Stimulated activated CD4-positive, alpha-beta T cell treated with anti-CD3 and anti-CD28 coated beads, TNF-alpha, amount 100 ng/mL, for 48 hours (primary cell): ENCODE measurements at places on chromosomes 7 and 10.

- no peak for DNase-seq
These were observed 15.1 kb downstream of the TRUB1 start for GRCh38 chr10:114953047-114953446.

GRCh38 chr7:50436133-50436806, 13.9 kb downstream of the FIGNL1 start:
- no peak for DNase-seq

GRCh38 chr7:35992436-35992835, 160.6 kb upstream of the EEPD1 start:
- DNase-seq: no peak

- DNase-seq: no peak
These were observed 93.1 kb downstream of the OAT start for GRCh38 chr10:124325633-124325914.

DNA sequence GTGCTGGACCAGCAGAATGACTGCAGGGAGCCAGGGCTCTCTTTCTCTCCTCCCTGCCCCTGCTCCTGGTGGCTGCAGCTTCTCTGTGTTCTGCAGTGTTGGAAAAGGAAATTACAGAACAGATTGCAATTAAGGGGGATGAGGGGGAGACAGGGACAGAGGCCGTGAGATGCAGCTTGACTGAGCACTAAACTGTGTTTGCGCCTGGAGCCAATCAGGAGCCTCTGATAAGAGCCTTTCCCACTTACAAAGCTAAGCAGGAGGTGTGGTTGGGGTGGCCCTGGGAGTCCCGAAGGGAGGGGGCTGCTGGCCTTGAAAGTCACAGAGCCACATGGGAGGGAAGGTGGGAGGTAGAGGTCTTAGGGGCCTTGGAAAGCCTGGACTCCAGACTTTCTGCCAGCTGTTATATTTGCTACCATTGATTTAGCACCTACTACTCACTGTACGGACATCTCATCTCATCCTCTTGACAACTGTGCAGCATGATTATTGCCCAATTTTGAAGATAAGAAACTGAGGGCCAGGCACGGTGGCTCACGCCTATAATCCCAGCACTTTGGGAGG, 26.7 kb downstream of the TRIM8 start:
- no peak for DNase-seq

- DNase-seq: no peak
These were observed 284.2 kb downstream of the SUGCT start for GRCh38 chr7:40418983-40419382.

- DNase-seq: no peak
These were observed 111.3 kb downstream of the HPSE2 start for GRCh38 chr10:99124376-99124775.
